Substantia nigra (tissue), 51 donors: ENCODE measurements at places on chromosomes 3 and 15.

- DNase-seq: no peak
Observed at GRCh38 chr3:104520228-104520655, 846.5 kb upstream of the ALCAM start.

DNA sequence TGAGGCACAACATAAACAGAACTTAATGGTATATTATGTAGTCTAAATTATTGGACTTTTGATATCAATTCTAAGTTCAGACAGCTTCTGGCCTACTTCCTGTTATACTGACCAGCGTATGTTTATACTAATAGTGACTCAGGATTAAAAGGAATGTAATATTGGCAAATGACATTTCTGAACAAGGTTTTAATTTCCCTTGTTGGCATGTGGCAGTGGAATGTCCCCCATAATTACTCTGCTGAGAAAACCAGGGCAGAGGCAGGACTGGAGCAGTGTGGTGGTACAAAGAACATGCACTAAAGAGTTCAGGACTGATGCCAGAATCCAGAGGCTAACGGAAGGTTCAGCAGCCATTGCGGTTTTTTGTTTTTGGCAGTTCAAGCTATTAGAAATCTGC lies 184.0 kb downstream of the KCNAB1 start:
- no peak for DNase-seq

GRCh38 chr3:193344486-193344885 lies 34.1 kb downstream of the ATP13A5 start:
- no peak for DNase-seq

DNA sequence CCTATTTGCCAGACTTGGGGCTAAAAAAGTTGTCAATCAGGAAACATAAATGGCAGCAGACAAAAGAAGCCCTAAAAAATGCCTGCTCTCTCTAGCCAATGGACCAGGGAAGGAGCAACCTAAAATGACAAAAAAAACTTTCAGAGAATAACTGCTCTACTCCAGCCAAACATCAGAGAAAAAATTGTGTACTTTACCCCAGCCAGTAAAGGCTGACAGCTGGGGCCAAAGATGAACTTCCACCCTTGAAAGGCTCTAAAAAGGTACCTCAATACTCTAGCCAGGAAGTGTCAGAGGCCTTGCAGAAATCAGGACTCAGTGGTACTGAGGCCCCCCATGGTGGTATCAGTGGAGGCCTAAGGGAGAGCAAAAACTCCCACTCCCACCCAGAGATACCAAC lies 18.4 kb downstream of the C3orf70 start:
- DNase-seq: no peak

GRCh38 chr3:64167351-64167750 lies 57.9 kb downstream of the PRICKLE2 start:
- no peak for DNase-seq

GRCh38 chr3:25971736-25972135 lies 181.8 kb downstream of the OXSM start:
- no peak for DNase-seq

DNA sequence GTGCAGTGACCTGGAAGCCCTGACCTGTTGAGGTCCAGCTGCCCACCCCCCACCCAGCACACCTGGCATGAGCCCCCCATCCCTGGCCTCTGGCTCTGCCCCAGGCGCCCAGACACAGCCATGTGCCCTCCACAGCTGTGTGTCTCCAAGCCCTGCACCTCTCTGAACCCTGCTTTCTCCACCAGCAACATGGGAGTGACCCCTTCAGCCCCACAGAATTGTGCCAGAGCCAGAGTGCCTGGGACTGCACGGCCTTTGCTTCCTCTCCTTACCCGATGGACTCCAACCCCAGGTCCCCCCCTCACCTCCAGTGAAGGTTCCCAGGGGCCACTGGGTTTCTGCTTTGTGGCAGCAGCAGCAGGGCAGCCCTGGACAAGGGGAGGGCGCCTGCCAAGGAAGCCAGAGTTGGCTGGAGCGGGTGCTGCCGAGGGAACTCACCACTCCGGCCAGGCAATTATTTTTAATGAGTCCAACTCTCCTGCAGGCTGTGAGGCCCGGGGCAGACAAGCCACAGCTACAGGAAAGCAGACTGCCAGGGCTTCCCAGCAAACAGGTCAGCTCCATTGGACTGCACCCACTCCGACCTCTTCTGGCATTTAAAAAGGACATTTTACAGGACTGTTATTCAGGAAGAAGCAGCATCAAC lies 24.1 kb downstream of the PRR20G start:
- DNase-seq: no peak

DNA sequence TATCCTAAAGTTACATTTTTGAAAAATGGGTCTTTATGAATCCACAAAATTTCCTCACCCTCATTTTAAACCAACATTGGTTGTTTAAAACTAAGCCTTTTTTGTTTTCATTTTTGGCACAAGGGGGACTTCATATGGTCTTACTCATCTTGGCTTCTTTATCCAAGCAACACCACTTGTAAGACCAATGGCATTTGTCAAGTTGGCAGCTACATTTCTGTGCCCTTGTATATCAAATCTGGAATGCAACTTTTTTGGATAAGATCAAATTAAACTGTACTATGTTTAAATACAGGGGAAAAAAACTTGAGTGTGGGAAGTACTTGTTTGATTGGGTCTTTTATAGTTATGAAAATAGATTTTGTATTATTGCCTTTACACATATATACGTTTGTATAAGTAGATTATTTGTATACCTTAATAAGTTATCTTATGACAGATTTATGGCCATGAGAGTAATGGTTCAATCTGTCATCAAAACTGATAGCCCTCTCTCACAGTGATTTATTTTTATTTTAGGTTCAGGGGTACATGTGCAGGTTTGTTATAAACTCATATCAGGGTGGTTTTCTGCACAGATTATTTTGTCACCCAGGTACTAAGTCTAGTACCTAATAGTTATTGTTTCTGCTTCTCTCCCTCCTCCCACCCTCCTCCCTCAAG lies 43.4 kb downstream of the GPR160 start:
- DNase-seq: no peak

DNA sequence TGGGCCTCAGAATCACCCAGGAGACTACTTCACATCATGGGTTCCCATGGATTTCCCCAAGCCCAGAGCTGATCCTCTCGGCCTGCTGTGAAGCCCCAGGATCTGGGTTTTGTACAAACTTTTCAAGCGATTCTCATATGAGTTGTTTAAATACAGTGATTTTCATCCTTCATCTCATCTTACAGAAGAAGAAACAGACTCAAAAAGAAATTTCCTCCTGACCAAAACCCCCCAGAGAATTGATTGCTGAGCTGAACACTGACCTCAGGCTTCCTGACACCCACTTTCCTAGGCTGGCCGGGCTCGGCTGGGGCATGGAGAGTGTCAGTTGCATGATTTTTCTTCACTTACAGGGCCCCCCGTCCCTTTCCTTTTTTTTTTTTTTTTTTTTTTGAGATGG lies 60.3 kb downstream of the BDH1 start:
- DNase-seq: no peak

- no peak for DNase-seq
Observed at GRCh38 chr15:52060501-52060900, 41.5 kb downstream of the MAPK6 start.
